ENCODE measurements at places on chromosomes 5 and 9.

GRCh38 chr9:110027671-110028081 lies 180.3 kb downstream of the C9orf152 start:
- peak; percentile 55 for DNase-seq

- no peak for DNase-seq
Measured at GRCh38 chr5:173768891-173769290, 119.3 kb upstream of the CPEB4 start.

- peak; percentile 39 for DNase-seq
Measured at GRCh38 chr5:140145818-140146522, 20.2 kb downstream of the IGIP start.

DNA sequence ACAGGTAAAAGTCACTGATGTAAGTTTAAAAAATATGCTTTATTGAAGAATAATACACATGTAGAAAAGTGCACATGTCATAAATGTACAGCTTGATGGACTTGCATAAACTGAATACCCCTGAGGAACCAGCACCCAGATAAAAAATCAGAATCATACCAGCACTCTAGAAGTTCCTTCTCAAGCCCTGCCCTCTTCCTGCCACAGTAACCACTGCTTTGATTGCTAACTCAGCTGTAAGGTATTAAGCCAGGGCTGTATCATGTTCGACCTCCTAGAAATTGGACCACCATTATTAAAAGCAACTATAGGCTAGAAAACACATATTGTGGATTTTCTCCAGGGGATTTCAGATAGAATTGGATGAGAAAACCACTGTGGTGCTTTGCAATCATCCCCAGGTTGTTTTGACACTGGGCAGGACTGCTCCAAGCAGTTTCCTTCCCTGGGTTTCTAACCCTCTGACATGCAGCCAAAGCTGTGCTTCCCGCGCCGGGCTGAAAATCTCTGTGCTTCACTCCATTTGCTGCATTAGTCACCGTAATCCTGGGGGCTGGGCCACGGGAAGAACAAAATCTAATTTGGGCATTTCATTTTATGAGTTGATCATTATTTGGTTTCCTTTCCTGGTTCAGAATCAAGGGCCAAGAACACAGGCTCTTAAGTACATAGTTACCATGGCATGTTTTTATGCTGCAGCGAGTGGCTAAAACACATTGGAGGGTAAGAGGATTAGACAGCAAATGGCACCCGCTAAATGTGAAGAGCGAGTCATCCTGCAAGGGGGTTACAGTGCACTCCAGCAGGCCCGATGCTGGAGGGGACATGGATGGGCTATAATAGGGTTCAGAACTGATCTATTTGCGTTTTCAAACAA lies 139.4 kb upstream of the IL12B start:
- DNase-seq, result no peak

GRCh38 chr5:65727491-65728156 lies 5.6 kb downstream of the NLN start:
- DNase-seq, result no peak

DNA sequence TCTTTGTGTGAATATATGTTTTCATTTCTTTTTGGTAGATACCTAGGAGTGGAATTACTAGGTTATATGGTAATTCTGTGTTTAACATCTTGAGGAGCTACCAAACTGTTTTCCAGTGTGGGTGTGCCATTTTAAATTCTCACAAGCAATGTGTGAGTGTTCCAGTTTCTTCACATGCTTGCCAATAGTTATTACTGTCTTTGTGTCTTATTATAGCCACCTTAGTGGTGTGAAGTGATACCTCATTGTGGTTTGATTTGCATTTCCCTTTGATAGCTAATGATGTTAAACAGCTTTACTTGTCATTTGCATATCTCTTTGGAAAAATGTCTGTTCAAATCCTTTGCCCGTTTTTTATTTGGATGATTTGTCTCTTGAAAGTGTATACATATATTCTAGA lies 513.0 kb downstream of the TMEM38B start:
- DNase-seq, result no peak

- no peak for DNase-seq
Measured at GRCh38 chr9:77454663-77455062, 193.5 kb downstream of the GNA14 start.

- no peak for DNase-seq
Measured at GRCh38 chr5:94395468-94395867, 222.9 kb downstream of the KIAA0825 start.

GRCh38 chr5:74356009-74356695 lies 284.4 kb downstream of the ENC1 start:
- DNase-seq, result no peak

- DNase-seq, result peak; percentile 94
Measured at GRCh38 chr5:82165740-82166530, 112.2 kb downstream of the RPS23 start.

- DNase-seq, result no peak
Measured at GRCh38 chr5:160310140-160310539, 2.2 kb downstream of the CCNJL start.

- no peak for DNase-seq
Measured at GRCh38 chr9:84583866-84584265, 85.7 kb upstream of the NTRK2 start.

DNA sequence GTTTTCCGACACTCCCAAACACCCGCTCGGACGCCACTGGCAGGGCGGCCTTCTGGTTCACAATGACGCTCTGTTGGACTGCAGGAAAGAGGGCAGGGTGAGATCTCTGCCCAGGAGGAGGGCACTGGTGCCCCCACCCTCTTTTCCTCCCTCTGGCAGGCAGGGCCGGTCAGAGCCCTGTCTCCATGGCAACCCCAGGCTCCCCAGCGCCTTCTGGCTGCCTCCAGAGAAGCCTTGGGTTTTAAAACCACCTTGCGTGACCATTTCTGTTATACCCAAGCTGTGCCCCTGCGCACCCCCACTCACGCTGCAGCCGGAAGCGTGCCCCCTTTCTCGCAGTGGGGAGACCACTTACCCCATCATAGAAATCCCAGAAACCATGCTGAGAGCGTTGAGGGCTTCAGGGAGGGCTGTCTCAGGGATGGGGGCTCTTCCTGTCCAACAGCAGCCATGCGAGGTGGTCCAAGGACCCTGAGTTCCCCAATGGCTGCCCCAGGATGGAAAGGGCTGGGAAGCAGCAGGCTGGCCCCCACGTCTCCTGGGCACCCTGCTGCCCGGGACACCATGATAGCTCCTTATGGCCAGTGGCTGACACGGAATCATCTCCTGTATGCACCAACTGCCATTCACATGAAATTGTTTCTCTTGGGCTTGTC lies 7.3 kb downstream of the C9orf50 start:
- no peak for DNase-seq

DNA sequence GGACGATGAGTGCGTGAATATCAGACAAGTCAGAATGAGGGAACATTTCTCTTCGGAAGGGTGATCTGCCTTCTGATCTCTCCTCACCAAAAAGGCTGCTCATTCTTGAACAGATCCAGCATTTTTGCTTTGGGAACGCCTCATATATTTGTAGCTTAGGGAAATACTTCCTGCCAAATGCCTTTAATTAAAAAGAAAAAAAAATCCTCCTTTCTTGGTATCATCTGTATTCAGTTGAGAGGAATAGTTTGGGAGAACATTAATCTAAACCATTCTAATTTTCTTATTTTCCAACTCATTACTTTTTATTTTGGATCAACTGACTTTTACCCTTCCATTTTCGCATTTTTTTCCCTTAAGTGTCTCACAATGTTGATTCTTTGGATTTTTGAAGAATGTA lies 163.4 kb downstream of the SNX18 start:
- DNase-seq, result no peak

DNA sequence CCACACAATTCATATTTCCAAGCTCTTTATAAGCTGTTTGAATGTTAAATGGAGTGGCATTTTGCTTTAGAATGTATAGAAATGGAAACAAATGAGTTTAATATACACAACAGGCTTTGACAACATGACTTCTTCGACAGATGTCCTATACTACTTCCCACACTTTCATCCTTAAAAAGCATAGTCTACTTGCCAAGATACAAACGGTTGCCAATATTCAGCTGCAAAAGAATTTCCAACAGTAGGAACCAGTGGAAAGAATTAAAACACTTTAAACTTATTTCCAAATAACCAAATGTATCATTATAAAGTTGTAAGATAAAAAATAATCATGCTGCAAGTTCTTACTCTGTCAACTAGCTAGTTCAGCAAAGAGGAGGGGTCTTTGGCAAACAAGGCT lies 456.4 kb downstream of the PDE4D start:
- DNase-seq, result no peak

GRCh38 chr5:131952301-131952857 lies 6.9 kb upstream of the MEIKIN start:
- peak; percentile 7 for DNase-seq

GRCh38 chr5:13708432-13708831 lies 236.1 kb downstream of the DNAH5 start:
- DNase-seq, result no peak

- DNase-seq, result no peak
Measured at GRCh38 chr5:157549954-157550549, 25.5 kb downstream of the ADAM19 start.

DNA sequence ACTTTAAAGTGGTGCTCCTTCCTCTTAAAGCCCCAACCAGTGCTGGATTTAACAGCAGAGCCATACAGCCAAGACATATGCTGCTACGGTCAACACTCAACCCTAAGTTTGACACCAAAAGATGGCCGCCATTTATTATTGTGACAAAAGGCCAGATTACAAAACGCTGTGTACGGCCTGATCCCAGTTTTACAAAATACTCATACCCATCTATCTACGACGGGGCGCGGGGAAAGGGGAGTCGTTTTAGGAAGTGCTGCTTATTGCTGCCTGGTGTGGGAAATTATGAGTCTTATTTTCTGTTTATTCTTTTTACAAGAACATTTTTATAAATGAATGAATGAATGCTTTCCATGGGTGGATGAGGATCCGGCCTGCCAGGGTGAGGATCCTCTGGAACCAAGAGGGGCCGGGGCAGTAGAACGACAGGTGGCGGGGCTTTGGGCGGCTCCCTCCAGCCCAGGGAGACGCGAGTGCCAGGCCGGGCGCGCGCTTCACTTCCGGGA lies 457 bp upstream of the IDNK start:
- DNase-seq, result no peak

- DNase-seq, result peak; percentile 53
Measured at GRCh38 chr5:74767579-74767913, 497 bp downstream of the NSA2 start.

All from MCF 10A (cell line).